ENCODE measurements at places on chromosomes 3 and 15. TPM values are rescaled to one million over a fixed set of nuclear protein-coding genes. Genes with fewer than 3 reads are reported as not detected.

DNA sequence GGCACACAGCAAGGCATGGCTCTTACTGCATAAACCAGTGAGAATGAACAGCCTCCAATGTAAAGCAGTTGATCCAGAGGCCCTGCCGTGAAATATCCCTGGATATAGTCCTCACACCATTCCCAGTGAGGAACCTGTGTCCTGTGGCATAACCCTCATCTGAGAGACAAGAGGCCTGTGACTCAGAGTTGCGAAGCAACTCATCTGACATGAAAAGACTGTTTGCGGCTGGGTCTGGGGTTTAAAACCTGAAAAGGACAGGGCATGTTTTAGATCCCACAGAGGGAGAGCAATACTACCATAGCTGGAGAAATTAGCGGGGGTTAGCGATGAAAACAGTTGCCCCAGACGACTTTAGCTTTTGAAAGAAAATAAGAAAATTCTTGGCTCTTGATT is 165.3 kb upstream of the BHLHE40 start:
- DNase-seq, result no peak

GRCh38 chr3:170802164-170803151 is 67.5 kb downstream of the RPL22L1 start:
- no peak for DNase-seq

GRCh38 chr3:191543897-191544296 is 82.9 kb downstream of the PYDC2 start:
- no peak for DNase-seq

DNA sequence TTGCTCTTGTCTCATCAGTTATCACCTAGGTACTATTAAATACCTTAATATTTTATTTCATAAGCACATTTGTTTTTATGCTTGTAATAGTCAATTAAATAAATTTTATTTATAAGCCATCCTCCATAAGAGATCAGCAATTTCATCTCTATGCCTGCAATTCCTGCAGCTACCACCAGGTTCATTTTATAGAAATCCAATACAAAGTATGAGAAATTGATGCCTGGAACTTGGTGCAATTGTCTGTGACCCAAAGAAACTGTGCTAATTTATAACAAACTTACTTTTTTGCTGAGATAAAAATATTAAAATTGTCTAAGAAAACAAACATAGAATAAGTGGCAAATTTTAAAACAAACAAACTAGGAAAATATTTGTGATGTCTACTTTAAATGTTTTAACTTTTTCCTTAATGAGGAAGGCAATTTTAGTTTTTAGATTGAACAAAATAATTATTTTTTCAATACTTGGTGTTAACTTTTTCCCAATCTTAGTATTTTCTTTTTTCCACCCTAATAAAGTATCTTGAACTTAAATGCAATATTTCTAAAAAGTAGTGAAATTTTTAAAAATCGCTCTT is 1026.6 kb downstream of the ROBO1 start:
- DNase-seq, result no peak

GRCh38 chr15:62850791-62851291 is 191.7 kb upstream of the TPM1 start:
- DNase-seq, result no peak

DNA sequence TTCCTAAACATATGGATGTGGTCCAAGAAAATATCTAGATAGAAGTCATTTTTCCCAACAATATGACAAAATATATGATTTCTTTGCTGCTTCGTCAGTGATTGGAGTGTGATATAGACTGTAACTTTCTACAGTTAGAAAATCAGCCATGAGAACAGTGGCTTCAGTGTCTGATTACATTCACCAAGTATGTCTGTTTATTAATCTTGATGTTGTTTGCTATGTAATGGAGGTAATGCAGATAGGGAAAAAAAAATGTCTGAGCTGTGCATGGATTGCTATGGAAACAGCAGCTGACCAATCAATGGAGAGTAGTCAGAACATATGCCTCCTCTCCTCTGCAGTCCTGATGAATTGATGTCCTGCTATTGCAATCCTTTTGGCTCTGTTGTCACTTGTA is 72.3 kb upstream of the GAP43 start:
- no peak for DNase-seq

DNA sequence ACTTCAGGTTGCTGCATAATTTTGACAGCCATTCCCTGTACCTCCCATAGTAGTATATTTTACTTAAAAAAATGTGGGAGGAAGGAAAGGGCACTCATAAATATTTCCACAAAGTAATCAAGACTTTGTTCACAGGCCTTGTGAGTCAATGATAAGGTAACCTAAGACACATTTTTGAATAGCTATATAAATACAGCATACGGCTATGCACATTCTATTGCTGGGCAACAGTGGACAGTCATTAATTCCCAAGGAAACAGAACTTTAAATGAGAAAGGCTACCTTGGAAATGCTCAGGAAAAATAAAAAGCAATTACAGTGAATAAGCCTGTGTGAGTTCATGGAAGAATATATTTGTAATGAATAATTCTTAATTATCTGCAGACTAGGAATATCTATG is 144.0 kb downstream of the CADM2 start:
- no peak for DNase-seq

DNA sequence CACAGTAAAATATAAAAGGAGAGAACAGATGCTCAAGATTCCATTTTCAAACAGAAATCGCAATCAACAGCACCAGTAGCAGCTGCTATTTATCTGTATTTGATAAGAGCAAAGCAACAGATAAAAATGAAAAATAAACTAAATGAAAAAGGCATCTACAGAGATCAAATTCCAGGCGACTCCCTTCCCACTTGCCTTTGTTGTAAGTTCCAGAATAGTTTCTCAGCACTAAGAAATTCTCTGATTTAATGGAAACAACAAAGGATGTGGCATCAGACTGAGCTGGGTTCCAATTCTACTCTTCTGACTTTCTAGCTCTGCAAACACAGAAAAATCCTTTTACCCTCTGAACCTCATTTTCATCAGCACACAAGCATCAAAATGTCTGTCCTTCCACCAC is 110.8 kb upstream of the MME start:
- no peak for DNase-seq

DNA sequence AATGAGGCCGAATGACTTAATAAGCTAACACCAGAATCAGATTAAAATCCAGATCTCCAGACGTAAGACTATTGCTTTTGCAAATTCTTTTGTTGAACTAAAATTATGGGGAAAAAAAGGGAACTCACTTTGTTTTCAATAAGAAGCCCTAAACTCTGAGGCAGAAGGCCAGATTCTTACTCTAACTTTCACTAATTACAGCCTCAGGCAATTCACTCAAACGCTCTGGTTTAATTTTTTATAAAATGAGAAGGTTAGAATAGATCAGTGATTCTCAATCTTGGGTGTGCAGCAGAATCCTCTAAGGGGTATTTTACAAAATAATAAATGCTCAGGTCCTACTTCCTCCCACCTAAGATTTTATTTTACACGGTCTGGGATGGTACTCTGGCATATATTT is 38.1 kb downstream of the C3orf70 start:
- no peak for DNase-seq

- no peak for DNase-seq
Measured at GRCh38 chr15:40389824-40390595, 7.5 kb downstream of the KNSTRN start.

The LDHAL6B gene
- total RNA-seq, result not detected

The SST gene
- not detected for total RNA-seq

The UBE2E1 gene
- 68.5 TPM for total RNA-seq

The TMEM87A gene
- total RNA-seq, result 59.4 TPM

The SIDT1 gene
- 44.1 TPM for total RNA-seq

The RAD51 gene
- total RNA-seq, result 59.6 TPM

Measured in natural killer cell treated with Interleukin-12 subunit alpha and Interleukin-12 subunit beta and Interleukin-15 and Interleukin-18, amount 100 ng/mL, for 72 hours (primary cell).